Placental pericyte (primary cell): ENCODE measurements at places on chromosomes 1 and 21. TPM values are rescaled to one million over a fixed set of nuclear protein-coding genes. Genes with fewer than 3 reads are reported as not detected.

The SPRR3 gene
- total RNA-seq, result not detected in 2 replicates

The IL24 gene
- total RNA-seq, result 164 and 175 TPM in 2 replicates

The EPRS1 gene
- 164 and 176 TPM in 2 replicates for total RNA-seq

The OR2L3 gene
- not detected in 2 replicates for total RNA-seq

The RBP7 gene
- total RNA-seq, result not detected in 2 replicates

The F13B gene
- total RNA-seq, result under 0.01 TPM in 1 of 2 replicates, not detected in the other

The NTMT2 gene
- not detected in 2 replicates for total RNA-seq

The AKT3 gene
- total RNA-seq, result 18.2 and 32.4 TPM in 2 replicates

The KCNT2 gene
- total RNA-seq, result 0.14 and 0.44 TPM in 2 replicates

The ARF1 gene
- total RNA-seq, result 477 and 567 TPM in 2 replicates

The PAFAH2 gene
- 7.9 and 13.2 TPM in 2 replicates for total RNA-seq

The UBE4B gene
- total RNA-seq, result 59.4 and 83.6 TPM in 2 replicates

The CLDN14 gene
- 0.29 TPM in 1 of 2 replicates, not detected in the other for total RNA-seq

The OR2T29 gene
- not detected in 2 replicates for total RNA-seq

The KCNH1 gene
- total RNA-seq, result 1.1 and 4.2 TPM in 2 replicates

The IFI16 gene
- total RNA-seq, result 68.6 and 98.3 TPM in 2 replicates

The OR2L13 gene
- not detected in 2 replicates for total RNA-seq

The UBQLN4 gene
- 18.4 and 27.2 TPM in 2 replicates for total RNA-seq

The HSD17B7 gene
- total RNA-seq, result 19.5 and 62.2 TPM in 2 replicates
